ENCODE measurements at places on chromosomes 3 and 15.

DNA sequence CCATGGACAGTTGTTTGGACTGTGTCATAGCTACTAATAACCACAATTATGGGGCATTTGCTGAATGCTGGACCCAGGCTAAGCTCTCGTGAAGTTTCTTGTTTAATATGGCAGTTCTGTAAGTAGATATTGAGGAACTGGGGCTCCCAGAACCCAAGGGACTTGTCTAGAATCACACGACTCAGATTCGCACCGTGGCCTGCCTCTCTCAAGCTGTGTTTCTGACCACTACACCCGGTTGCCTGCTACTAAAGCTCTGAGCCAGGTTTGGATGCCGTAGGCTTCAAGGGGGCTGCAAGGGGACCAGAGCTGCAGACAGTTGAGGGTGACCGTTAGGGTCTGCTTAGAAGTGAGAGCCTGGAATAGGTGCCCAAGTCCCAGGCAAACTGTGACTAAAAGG, 11.5 kb downstream of the TEX264 start:
- no peak for DNase-seq

- DNase-seq, result no peak
Observed at GRCh38 chr3:160778480-160778879, 22.4 kb downstream of the PPM1L start.

- no peak for DNase-seq
Observed at GRCh38 chr3:188113756-188114155, 40.2 kb upstream of the LPP start.

DNA sequence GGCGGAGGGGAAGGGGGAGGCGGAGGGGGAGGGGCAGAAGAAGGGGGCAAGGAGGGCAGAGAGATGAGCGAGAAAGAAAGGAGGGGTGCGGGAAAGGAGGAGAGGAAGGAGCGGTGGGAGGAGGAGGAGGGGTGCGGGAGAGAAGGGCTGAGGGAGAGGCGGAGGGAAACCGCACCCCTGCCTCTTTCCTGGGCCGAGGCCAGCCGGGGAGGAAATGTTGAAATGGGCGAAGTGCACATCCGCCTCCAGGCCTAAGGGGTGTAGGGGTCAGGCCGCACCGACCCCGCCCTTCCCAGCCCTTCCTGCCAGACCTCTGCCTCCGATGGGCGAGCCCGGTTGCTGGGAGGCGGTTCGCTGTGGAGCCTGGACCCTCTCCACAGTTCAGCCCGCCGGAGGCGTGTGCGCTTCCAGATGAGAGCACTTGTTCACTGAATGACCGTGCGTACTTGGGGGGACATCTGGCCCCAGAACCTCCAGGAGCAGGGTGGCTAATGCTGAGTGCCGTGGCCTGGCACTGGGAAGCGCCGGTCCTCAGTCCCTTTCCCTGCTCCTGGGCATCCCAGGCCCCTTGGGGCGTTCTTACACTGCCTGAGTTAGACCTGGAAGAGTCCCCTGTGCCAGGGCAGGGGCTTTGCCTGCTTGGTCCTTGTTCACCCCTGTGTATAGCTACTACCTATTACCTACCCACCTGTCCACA, 110.3 kb upstream of the KLF13 start:
- peak; percentile 64 for DNase-seq

DNA sequence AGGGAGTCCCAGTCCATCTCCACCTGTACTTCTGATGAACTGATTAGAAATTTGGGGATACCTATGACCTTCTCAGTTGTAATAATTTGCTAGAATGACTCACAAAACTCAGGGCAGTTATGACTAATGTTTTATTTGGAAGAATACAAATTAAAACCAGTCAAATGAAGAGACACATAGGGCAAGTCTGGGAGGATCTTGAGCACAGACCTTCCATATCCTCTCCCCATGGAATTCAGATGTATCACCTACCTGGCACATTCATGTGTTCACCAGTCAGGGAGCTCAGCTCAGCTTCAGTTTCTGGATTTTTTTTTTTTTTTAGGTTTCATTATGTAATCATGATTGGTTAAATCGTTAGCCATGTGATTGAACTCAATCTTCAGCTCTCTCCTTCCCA, 247.7 kb downstream of the VGLL3 start:
- DNase-seq, result no peak

DNA sequence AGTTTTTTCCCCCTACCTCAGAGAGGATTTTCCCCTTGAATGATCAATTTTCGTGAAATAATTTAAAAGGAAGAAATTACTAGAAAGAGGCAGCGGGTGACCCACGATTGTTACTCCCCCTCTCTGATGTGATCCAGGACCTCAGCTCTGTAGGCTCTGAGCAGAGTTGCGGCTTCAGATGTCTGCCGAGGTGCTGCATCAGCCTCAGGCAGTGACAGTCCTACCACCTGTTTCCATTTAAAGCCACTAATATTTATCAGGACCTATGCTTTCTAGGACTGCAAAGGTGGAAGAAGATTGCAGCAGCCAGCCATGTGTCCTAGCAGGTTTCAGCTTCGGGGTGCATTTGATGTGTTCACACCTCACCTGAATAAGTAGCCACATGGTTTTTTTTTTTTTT, 294.8 kb upstream of the C2CD4B start:
- no peak for DNase-seq

DNA sequence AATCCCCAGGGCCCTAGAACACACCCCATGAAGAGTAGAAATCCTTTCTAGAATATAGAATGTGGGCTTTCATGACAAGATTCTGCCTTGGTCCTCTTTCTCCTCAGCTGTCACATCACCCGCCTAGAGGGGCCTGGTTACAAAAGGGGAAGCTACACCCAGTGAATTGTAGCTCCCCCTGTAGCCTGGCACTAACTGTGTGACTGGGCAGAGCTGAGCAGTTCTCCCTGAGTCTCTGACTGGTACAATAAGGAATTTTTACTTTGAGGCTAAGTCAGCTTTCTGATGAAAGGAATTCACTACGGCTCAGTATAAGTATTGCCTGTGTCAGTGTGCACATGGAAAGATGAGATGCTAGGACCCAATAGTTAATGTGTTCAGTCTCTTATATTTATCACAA, 28.7 kb upstream of the ZNF148 start:
- no peak for DNase-seq

GRCh38 chr3:22939349-22939748, 263.8 kb upstream of the UBE2E2 start:
- no peak for DNase-seq

GRCh38 chr3:155103686-155104085, 23.6 kb downstream of the MME start:
- DNase-seq, result no peak

- DNase-seq, result no peak
Observed at GRCh38 chr15:63698692-63699091, 101.5 kb downstream of the FBXL22 start.

DNA sequence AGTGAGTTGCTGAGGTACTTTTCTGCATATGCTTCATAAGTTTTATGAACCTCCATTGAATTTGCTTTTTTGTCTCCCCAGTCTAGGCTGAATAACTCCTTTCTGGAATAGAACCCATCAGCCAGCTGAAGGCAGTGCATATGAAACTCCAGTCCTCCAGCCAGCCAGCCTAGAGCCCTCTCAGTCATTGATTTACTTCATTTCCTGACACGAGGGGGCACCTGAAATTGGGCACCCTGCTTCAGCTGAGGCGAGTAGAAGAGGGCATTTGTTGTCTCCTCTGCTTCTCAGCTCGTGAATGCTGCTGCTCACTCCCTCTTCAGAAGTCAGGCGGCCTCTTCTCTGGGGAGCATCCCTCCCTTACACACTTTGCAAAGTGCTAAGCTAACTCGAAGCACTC, 32.5 kb downstream of the CHST2 start:
- no peak for DNase-seq

DNA sequence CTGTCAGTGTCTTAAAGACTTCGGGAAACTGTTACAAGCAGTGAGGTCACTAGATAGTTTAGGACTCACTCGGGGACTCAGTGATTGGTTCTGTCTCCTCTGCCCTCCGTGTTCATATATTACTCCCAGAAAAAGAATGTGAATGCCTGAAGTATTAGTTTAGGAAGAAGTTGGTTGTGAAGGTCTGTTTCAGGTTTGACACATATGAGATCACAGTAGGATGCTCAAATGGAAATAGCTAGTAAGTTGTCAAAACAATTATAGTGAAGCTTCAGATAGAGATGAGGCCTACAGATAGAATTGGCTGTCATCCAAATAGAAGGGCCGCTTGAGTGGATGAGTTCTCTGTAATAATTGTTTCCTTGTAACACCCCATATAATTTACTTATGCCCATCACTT, 172.6 kb downstream of the PLCL2 start:
- no peak for DNase-seq

GRCh38 chr15:22902046-22902445, 63.6 kb downstream of the NIPA2 start:
- no peak for DNase-seq

GRCh38 chr3:151400341-151400740, 15.8 kb upstream of the P2RY12 start:
- no peak for DNase-seq

GRCh38 chr3:177764377-177764912, 567.2 kb upstream of the TBL1XR1 start:
- DNase-seq, result no peak

DNA sequence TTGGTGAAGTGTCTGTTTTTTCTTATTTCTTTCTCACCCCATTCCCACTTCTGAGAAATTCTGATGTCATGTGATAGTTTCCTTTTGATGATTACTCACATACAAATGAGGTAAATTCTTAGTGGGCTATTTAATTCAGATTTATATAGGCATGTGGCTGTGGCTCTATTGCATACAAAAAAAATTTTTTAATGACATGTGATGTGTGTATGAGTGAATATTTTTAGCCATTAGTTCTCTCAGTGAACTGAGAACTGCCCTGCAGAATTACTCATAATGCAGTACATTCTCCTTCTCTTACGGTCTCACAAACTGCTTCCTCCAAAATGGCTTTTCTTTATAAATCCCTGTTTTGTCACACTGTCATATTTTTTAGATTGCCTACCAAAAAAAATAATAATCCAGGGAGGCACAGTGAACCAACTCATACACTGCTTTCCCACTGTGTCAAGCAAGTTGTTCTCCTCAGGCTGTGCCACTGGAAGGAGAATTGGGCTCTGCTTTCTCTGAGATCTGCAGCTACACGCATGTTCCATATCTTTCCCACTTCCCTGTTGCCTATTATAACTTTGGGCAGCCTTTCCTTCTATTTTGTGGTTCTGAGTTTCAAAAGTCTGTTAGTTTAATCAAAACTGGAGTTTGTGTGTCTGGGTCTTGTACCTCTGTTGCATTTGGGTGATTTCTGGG, 415.7 kb upstream of the THBS1 start:
- no peak for DNase-seq

DNA sequence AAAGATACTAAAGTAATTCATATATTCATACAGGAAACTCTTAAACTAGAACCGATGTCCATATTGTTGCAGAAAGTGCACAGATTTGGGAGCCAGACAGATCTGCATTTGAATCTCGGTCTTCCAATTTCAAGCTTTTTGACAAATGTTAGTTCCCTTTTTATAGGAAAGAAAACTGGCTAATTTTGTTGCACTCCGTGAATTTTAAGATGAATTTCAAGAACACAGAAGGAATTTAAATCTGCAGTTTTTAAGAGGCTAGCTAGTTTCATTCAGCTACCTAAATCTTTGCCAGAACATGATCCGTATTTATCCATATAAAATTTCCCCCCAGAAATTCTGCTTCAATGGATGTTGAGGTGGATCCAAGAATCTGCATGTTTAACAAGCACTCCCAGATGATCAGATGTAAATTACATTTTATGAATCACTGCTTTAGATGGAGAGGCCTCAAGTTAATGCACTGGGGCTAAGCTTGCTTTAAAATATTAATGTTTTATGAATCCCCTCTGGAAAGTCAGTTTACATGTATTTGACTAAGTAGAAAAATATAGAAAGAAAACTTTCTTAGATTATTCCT, 1296.3 kb upstream of the CADM2 start:
- DNase-seq, result no peak

GRCh38 chr15:53202876-53203275, 412.7 kb upstream of the ONECUT1 start:
- DNase-seq, result no peak

DNA sequence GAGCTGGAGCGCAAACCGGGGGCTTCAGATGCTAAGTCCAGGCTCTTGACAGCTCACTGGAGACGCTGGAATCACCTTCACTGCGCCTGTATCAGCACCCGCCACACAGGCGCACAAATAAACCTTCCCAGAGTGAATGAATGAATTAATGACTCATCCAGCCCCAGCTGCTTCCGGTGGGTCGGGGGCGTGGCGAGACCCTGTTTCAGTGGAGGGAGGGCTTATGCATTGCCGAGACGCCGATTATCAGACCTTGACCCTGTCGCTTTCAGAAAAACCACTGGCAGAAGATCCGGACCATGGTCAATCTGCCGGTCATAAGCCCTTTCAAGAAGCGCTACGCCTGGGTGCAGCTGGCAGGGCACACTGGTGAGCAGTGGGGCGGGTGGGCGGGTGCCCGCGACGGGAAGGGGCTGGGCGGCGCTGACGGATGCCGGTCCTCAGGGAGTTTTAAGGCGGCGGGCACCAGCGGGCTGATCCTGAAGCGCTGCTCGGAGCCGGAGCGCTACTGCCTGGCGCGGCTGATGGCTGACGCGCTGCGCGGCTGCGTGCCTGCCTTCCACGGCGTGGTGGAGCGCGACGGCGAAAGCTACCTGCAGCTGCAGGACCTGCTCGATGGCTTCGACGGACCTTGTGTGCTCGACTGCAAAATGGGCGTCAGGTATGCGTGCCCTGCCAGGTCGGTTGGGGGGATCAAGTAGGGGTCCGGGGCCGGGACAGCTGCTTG, 7.7 kb downstream of the ITPKA start:
- DNase-seq, result no peak

Data from esophagus squamous epithelium (tissue), 5 donors.